Pons (tissue), 1 donor: ENCODE measurements at places on chromosomes 2 and 18.

- DNase-seq, result no peak
Measured at GRCh38 chr18:57863706-57864105, 60.6 kb upstream of the ATP8B1 start.

GRCh38 chr2:159177957-159178356, 108.5 kb downstream of the WDSUB1 start:
- peak; percentile 62 for DNase-seq

DNA sequence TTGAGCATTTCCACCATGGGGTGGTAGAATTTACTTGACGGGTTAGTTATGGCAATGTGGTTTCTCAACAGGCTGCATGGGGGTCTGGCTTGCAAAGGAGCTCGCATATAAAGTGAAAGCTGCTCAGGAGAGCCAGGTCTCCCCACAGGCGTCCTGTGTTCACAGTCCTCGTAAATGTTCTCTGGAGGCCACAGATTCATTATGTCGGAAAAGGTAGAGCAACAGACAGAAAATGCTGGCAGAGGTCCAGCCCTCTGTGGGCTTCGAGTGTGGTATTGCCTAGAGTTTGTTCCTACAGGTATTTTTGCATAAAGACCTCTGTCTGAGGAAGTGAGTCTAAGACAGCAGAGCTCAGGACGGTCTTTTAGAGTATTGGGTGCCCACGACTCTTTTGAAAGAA, 96.4 kb downstream of the CDCA7 start:
- DNase-seq, result no peak

DNA sequence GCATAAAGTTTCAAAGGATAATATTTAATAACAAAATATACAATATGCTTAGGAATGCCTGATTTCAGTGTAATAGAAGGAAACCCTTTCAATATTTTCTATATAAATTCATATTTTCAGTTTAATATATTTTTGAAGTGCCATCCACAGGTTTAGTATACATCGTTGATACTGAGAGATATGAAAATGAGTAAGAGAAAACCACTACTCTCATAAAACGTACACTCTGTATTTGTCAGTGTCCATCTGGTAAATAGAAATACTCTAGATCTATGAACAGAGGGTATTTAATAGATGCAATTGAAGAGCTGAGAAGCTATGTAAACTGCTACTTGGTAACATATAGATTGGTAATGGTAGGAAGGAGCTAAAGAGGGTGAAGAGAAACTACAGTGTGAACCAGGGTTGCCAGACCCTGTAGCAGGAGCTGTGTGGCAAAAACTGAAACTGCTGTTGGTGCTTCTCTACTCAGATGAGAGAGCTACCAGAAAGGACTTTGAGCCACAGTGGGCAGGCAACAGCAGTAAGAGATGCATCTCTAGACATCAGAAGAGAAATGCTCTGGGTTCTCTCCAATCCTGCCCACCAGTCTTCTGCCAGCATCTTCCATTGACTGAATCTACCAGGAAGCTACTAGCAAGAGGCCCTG, 187.4 kb downstream of the CCDC102B start:
- no peak for DNase-seq

DNA sequence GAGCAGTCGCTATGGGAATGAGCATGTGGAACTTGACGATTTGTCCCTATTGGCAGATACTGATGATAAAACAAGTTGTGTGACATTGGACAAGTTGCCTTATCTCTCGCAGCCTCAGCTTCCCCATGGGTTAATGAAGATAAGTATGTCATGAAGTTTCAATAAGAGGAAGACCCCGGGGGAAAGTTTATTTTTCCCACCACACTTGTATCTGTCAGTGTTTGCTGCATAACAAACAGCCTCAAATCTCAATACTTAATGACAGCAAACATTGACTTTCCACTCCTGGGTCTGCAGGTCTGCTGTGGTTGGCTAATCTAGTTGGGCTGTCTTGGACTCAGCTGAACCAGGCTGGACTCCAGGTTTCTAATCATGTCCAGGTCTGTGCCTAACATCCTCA, 45.8 kb downstream of the INPP5D start:
- no peak for DNase-seq

GRCh38 chr2:168550670-168551069, 94.6 kb downstream of the CERS6 start:
- DNase-seq, result peak; percentile 37

DNA sequence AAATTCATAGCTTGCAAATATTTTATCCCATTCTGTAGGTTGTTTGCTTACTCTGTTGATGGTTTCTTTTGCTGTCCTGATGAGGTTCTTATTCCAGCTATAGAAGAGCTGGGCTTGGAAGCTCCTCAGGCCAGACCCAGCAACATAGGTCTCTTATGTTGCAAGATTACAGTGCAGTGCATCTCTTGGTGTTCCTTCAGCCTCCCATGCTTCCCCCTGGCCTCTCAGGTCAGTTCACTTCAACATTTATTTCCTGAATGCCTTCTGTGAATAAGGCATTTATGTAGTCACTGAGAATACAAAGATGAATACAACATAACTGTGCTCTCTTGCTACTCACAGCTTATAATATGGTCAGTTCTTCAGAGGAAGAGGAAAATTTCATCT, 179.0 kb upstream of the SLC39A10 start:
- DNase-seq, result no peak

DNA sequence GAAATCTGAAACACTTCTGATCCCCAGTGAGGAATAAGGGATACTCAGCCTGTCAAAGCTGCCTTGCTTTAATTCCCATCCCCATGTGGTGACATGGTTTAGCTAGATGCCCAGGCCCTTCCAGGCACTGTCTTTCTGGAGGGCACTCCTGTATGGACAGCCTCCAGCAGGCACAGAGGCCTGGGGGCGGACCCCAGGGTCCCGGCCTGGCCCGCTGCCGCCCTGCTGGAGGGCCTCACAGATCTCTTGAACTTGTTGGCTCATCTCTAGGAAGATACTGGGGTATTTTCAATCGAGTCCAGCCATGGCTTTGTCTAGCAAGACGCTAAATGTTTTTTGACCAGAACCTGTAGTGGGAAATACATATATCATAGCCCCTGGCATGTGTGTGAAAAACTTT, 21.0 kb upstream of the CNNM3 start:
- DNase-seq, result no peak

DNA sequence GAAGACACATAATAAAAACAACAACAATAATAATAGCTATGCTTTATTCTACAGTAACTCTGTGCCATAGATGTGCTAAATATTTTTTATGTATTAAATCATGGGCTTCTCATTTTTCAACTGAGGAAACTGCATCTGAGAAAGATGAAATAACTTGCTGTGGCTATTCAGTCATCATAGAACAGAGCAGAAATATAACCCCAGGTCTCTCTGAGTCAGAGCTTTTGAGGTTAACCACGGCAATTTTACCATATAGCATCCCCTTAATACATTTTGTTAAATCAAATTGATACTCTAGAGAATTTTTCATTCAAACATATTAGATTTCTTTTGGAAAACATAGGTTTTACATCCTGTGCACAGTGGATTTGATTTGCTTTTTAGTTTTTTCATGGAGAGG, 586.6 kb upstream of the KLHL29 start:
- DNase-seq, result no peak

DNA sequence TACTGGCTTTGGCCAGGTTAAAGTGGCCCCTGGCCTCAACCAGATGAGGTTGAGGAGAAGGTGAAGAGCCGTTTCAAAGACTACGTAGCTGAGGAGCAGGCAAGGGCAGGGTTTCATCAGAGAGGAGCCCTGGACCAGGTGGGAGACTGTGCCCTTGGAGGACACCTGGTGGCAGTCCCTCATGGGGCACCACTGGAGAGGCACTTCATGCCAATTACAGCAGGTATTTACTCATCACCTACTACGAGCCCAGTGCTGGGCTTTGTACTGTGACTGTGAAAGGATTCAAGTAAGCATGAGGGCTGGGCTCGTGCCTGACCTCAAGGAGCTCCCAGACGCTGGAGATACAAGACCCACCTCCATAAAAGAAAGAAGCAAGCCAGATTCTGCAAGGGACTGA, 37.6 kb downstream of the SMAD7 start:
- DNase-seq, result no peak

DNA sequence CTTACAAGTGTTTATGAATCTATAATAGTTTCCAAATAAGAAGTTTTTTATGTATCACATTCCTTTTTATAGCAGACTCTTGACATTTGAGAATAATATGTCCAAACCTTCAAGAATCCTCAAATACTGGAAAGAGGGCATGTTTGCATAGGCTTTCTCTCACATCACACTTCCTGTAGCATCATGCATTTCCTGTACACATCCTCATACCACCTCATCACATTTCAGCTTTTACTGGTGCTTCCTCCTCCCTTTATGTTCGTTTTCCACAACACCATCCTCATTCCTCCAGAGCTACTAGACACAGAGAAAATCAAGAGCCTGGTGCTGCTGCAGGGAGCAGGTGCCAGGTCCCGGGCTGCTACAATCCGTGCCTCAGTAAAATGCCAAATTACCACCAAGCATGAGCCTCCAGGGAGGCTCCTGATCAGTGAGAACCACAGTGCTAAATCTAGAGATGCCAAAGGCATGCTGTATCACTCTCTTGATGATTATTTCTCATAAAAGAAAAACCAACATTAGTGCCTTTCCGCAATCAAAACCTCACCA, 137.7 kb upstream of the CYP1B1 start:
- DNase-seq, result no peak

GRCh38 chr2:236865052-236865451, 220.6 kb upstream of the COPS8 start:
- no peak for DNase-seq

DNA sequence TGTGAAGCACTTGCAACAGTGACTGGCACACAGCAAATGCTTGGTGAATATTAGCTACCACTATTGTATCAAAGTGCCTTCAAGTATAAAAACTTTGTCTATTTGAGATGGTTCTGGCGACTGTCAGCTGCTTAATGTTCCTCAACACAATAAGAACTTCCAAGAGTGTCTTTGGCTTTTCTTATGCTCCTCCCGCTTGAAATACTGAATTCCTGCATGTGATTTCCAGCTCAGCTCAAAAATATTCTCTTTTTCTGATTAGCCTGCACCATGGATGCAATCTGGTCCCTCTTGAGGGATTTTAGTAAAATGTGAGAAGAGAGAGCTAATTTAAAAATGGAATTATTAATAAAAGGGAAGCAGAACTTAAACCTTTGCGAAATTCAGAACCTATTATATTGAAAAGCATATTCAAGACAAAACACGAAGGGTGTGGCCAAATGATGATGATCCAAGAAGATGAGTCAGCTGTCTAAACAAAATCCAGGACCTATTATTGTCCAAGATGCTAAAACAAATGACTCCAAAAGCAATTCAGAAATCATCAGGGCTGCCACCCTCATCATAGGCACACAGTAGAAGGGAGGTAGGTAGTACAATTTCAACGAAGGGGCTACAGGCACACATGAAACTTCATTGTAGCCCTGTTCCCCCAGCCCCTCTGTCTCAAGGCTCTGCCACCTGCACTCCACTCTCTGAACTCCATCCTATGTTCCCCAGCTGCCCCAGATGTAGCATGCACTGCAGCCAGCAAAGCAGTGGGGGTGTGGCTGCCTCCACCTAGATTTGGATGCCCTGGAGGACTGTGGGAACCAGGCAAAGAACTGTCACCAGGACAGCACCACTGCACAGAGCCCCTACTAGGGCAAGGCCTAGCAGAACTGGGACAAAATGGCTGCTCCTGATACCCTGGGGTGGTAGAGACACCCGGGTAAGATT, 190.1 kb downstream of the ZNF385B start:
- DNase-seq, result no peak

- DNase-seq, result no peak
Measured at GRCh38 chr2:106107509-106108131, 86.5 kb downstream of the UXS1 start.

DNA sequence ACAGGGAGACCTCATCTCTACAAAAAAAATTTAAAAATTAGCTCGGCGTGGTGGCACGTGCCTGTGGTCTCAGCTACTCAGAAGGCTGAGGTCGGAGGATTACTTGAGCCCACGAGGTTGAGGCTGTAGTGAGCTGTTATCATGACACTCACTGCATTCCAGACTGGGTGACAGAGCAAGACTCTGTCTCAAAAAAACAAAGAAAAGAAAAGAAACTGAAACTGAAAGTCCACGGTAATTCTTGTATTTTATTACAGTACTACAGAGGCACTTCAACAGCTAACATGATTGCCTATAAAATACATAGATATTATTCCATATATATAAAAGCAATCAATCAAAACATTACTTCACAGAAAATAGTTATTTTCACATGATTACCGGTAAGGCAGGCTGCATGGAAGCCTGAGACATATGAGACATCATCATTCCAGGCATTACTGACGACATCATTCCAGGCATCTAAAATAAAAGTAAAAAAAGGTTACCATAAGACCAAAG, 23.1 kb downstream of the PRPF40A start:
- peak; percentile 31 for DNase-seq

DNA sequence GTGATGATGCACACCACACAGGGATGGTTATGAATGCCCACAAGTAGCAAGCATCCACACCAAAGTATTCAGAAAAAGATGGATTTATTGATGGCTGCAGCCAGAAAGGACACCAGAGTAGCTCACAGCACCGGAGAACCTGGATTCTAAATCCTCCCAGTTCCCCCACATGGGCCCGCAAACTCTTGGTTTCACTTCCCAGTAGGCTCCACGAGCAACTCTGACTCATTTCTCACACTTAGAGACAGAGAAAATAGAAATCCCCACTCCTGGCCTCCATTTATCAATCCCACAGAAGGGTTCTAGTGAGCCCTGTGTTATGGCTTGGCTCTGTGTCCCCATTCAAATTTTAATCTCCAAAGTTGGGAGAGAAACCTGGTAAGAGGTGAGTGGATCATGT, 426.7 kb upstream of the MYT1L start:
- DNase-seq, result no peak

DNA sequence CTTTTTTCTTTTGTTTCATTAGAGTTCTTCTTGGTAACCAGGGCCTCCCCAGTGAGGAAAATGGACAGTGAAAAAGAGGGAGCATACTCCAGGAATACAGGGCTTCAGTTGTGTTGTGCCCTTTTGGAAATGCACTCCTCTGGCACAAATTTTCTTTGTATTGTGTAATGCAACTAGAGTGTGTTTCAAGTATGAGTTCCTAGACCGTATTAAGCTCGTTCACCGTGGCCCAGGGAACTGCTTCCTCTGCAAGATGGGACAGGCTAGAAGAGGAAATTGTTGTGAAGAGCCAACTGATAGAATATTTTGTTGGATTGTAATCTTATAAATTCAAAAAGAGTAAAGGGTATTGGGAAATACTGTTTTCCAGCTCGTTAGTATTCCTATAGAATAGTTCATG, 137.2 kb upstream of the TTC39C start:
- DNase-seq, result no peak

DNA sequence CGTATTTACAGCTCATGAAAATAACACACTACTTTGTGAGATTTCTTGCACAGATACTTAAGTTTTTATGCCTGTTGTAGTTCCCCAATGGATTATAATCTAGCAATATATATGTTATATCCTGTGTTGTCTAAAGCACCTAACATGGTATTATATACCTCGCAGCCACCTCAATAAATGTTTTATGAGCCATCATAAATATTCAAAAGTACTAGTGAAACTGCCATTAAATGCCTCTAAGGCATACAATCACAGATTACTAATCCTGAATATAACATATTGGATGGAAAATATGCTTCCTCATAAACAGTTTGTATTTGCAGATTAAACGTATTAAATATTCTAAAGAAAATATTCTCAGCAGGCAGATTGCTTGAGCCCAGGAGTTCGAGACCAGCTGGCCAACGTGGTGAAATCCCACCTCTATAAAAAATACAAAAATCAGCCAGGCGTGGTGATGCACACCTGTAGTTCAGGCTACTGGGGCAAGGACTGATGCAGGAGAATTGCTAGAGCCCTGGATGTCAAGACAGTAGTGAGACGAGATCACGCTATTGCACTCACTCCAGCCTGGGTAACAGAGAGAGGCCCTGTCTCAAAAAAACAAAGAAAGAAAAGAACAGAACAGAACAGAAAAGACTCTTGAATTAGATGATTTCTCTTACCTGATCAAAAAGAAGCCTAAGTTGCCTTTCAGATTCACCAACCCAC, 64.1 kb downstream of the ATAD2B start:
- no peak for DNase-seq
